ENCODE measurements at places on chromosomes 16 and 17.

GRCh38 chr16:12881182-12881581 is 20.2 kb upstream of the SHISA9 start:
- no peak for DNase-seq

DNA sequence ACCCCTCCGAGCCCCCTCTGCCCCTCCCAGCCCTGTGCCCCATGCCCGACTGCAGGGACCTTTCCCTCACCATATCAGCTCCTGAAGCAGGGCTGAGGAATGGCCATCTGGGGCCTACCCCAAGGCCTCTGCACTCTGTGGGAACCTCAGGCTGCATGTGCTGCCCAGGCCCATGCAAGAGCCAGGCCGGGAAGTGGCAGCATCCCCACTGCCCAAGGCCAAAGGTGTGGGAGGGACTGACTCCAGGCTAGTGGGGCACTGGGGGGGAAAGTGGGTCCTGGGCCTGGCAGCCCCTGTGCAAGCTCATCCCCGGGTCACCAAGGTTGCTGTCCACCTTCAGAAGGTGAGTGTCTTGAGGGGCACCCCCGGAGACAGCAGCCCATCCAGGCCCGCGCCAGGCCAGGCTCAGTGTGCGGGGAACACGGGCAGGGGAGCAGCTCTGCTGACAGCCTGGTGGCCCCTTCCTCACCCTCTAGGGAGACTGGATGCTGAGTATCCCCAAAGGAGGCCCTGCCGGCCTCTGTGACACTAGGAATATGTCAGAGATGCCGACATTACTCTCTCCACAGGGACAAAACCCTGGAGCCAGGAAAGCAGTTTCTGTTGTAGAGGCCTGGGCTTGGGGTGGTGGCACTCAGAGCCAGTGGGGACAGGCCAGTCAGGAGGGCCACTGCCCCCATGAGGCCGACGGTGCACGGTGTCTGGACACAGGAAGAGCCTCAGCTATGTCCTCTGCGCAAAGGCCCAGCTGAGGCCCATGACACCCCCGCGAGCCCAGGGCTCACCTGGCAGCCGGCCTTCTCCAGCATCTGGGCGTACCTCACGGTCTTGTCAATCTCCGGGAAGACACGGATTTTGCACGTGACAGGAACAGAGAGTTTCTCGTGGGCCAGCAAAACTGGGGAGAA is 3.3 kb downstream of the DUS1L start:
- DNase-seq = no peak

DNA sequence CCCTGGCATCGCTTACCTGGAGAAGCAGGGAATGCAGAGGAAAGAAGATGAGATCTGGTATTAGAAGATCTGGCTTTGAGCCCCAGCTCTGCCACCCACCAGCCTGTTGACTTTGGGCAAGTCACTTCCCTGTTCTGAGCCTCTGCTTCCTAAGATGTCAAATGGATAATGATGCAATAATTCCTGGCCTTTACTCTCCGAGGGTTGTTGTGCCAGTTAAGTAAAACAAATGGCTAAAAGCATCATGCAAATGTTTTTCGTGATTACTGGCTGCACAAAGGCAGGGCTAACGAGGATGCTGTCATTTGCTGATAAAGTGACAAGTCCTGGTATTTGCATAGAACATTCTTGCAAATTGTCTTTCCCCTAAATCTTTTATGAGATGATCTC is 1.3 kb upstream of the ZNF821 start:
- DNase-seq = no peak

GRCh38 chr17:14157822-14158221 is 78.8 kb downstream of the CDRT15 start:
- DNase-seq = no peak

GRCh38 chr16:23505671-23506605 is 4.4 kb downstream of the GGA2 start:
- DNase-seq = no peak
